OCI-M1 (cell line): ENCODE measurements at places on chromosomes 5 and 9.
A peak's percentile ranks its signal among the peaks of the same experiment; 100 is the strongest.

GRCh38 chr5:177077335-177077734 is 9.4 kb upstream of the FGFR4 start:
- DNase-seq, result no peak

DNA sequence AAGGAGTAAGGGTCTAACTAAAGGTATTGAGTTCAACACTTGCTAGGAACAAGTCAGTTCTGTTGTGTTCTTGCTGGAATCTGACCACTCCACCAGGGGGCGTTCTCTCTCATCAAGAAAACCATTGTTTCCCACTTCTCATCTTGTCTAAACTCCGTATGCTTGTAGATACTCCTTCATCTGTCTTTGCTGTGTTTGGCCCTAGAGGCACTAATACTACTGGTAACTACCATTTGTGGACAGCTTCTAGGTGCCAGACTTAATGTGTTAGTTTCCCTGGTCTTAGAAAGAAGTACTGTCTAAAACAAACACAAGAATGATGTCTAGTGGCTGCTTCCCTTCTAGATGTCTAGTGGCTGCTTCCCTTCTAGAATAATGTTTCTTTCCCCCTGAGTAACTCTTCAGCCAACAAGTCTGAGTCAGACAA is 18.7 kb upstream of the PTPDC1 start:
- DNase-seq, result peak; percentile 78

- DNase-seq, result peak; percentile 78
These were observed 158.9 kb downstream of the PCSK5 start for GRCh38 chr9:76049341-76049740.

- no peak for DNase-seq
These were observed 281.7 kb downstream of the OSTF1 start for GRCh38 chr9:75369989-75370388.
